Stimulated activated CD4-positive, alpha-beta T cell treated with anti-CD3 and anti-CD28 coated beads, Interleukin-1b, Interleukin-23, amount 100 ng/mL, for 48 hours (primary cell): ENCODE measurements at places on chromosomes 16 and 17.

- DNase-seq: no peak
These were observed 31.6 kb upstream of the SLC12A3 start for GRCh38 chr16:56833243-56833970.

- DNase-seq: no peak
These were observed 5.5 kb upstream of the ASGR1 start for GRCh38 chr17:7184647-7185046.

- peak; percentile 27 for DNase-seq
These were observed 13.7 kb upstream of the CDIPT start for GRCh38 chr16:29876594-29877249.

- no peak for DNase-seq
These were observed 622 bp downstream of the GPRC5B start for GRCh38 chr16:19883966-19884485.

- DNase-seq: no peak
These were observed 222.7 kb downstream of the LGALS9B start for GRCh38 chr17:20244671-20245070.

- peak; percentile 63 for DNase-seq
These were observed 9.4 kb downstream of the SNX20 start for GRCh38 chr16:50671644-50672260.

DNA sequence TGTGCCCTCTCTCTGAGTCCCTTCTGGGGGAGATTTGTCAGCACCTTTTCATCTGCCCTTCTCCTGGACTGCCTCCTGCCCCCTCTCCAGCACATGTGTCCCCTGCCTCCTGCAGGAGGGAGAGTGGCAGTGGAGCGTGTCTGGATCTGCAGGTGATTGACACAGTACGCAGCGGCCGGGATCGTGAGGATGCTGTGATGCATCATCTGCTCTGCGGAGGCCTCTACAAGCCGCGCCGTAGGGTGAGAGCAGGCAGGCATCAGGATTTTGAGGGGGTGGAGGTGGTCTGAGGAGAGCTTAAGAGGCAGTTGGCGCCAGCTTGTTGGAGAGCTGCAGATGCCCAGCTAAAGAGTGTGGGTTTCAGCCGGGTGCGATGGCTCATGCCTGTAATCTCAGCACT lies 10.9 kb downstream of the SLC9A5 start:
- no peak for DNase-seq

DNA sequence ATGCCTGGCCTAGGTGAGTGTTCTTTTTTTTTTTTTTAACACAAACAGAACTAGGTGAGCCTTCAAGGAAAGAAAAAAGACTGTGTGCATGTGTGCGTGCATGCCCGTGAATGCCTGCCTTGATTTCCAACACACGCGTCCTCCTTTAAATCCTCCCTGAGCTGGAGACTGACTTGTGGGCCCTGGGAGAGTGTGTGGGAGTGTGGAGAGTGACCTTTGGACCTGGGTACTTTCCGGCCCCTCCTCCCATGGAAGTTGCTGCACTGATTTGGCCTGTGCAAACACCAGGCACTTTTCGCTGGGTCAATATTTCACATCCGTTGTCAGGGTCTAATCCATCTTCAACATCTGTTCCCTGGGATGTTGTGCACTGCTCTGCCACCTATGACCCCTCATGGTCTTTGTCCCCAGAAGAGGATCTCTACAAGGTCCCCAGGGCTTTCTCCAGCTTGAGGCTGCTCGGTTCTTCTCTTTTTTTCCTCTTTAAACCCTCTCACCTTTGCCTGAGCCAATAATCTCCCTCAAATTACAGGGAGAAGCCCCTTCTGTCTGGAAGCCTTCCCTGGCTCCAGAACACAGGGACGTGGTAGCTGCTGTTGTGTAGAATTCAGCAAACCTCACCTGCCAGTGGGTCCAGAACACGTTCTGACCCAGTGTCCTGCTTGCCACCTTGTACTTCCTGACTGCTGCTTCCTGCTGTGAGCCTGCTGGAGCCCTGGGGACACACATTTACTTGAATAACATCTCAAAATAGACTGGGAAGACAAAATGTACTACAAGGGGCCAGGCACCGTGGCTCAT lies 20.8 kb upstream of the ATP5MC1 start:
- DNase-seq: no peak

DNA sequence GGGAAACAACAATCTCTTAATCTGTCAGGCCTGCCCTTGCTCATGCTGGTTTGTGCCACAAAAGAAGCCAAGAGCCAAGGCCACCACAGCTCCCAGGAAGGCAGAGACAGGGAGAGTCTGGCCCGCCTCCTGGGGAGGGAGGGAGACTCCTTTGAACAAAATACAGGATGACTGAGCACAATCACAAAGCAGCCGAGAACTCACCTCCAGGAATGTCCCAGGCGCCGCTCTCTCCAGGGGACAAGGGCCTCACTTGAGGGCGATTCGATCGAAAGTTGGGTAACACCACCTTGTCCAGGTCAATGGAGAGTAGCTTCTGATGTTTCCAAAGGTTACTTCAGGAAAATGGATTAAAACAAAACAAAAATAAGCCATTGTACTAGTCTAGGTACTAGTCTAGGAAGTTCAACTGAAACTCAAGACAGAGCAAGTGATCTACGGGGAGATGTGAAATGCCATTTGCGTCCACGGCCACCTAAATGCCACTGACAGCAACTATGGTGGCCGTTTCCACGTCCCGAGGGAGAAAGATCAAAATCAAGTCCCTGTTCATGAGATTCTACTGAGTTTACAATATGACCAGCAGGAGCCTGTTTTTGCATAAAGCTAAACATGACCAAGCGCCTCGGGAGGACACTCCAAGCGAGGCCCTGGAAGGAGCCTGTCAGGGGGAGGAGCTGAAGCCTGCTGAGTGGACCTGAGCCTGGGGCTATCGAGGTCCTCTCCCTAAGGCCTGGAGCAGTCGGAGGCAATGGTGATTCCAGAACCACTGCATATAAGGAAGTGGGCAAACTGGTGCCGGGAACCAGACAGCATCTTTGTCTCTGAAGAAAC lies 13.4 kb upstream of the SLC38A8 start:
- DNase-seq: no peak

- peak; percentile 61 for DNase-seq
These were observed 1.0 kb upstream of the ARMC5 start for GRCh38 chr16:31458073-31458843.

GRCh38 chr17:58233543-58233942 lies 4.8 kb upstream of the LPO start:
- DNase-seq: no peak

- DNase-seq: no peak
These were observed 12.9 kb downstream of the TTYH2 start for GRCh38 chr17:74226252-74226651.

- DNase-seq: no peak
These were observed 18.5 kb upstream of the SCNN1B start for GRCh38 chr16:23283571-23283970.

- DNase-seq: no peak
These were observed 1.1 kb downstream of the CCP110 start for GRCh38 chr16:19524616-19525384.

GRCh38 chr17:82187500-82187899 lies 25.1 kb downstream of the CCDC57 start:
- no peak for DNase-seq

GRCh38 chr16:86502856-86503748 lies 7.2 kb upstream of the FOXF1 start:
- DNase-seq: no peak

DNA sequence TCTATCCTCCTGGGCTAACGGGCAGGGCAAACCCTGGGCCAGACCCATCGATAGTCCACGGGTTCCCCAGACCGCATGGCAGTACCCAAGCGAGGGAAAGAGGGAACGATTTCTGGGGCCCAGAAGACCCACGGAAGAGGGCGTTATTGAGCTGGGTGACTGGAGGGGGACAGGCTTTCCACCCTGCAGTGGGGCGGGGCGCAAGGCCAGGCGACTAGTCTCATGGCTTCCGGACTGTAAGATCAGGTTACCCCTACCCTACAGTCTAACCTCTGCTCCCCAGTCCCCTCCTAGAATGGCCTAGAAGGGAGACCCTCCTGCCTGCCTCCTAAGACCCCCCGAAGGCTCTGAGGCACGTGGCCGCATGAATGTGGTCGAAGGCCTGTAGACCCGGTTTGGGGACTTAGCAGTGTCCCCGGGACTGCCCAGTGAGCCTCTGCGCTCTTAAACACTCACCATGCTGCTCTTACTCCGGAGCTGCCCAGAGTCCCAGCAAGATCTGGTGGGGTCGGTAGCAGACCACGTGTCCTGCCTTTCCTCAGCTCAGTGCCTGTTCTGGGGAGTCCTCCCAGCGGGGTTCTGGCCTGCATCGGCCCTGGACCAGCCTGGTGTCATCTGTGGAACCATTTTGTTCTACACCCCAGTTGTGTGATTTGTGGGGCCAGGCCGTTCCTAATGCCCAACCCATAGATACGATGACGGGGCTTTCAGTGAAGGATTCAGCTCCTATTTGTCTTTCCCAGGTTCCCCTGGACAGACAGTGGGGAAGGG lies 13.2 kb upstream of the AURKB start:
- DNase-seq: peak; percentile 65

DNA sequence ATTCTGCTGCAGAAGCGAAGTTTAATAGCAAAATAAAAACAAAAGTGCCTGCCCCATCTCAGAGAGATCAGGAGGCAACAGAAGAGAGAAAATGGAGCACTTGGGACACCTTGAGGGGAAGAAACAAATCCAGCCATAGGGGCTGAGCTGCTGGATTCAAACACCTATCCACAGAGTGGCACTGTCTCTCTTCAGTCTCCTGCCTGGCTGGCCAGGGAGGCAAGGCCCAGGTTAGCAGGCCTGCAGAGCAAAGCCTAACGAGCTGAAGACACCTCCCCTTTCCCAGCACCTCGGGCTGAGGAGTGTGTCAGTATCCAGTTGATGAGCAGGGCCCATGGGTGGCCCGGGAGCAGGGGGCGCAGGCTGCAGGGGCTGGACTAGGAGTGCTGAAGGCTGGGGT lies 8.8 kb upstream of the KRT31 start:
- DNase-seq: no peak

DNA sequence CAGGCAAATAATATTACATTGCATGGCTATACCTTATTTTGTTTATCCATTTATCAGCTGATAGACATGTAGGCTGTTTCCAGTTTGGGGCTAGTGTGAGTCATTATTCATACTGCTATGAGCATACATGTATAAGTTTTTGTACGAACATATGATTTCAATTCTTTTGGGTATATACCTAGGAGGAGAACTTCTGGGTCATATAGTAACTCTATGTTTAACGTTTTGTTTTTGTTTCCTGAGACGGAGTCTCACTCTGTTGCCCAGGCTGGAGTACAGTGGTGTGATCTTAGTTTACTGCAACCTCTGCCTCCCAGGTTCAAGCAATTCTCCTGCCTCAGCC lies 2.4 kb upstream of the ITGAL start:
- no peak for DNase-seq

DNA sequence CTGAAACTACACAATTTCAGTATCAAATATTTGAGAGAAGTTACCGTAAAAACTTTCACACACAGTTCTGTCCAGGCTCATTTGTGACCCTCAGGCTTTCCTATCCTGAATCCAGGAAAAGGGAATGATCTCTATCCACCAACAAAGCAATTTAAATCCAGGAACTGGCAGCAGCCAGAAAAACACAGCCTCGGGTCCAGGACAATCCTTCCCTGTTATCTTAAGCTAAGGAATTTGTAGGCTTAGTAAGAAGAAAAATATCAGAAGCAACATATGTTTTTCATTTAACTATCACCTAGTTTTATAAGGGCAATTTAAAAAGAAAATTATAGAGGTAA lies 47.1 kb downstream of the TEX2 start:
- DNase-seq: no peak

DNA sequence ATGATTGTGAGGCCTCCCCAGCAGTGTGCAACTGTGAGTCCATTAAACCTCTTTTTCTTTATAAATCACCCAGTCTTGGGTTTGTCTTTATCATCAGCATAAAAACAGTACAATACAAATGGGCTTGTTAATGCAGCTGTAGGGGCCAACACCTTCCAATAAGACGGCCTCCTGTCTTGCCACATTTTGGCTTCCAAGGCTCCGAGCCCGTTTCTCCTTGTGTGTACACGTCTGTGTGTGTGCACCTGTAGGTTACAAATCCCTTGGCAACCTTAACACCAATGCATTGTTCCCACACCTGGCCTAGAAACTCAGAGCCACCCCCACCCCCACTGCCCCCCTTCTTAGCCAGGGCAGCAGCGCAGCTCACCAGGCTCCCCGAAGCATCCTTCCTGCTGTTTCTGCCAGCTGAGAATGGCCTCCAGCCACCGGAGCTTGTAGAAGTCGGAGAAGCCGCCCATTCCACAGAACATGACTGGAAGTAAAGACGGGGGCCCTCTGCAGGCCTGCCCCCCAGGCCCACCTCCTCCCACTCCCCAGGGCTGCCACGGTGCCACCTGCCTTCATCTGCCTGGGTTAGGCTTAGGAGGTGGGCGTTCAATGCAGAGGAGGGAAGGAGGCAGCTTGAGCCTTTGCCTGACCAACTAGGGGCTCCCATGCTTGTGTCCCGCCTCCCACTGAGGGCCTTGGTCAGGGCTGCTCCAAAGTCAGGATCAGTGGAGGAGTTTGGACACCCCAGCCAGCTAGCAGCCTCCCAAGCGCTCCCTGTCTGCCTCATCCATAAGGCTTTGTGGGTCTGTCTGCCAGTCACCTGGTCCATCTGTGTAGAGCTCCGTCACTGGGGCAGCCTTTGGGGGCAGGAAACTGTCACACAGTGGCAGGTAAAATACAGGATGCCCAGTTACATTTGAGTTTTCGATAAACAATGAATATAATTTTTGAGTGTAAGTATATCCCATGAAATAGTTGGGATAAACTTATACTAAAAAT lies 10.6 kb downstream of the C16orf89 start:
- no peak for DNase-seq
